HCEC 1CT (cell line): ENCODE measurements at places on chromosomes 12 and 14.

- peak; percentile 6 for DNase-seq
These were observed 27.0 kb upstream of the ESRRB start for GRCh38 chr14:76348898-76349297.

DNA sequence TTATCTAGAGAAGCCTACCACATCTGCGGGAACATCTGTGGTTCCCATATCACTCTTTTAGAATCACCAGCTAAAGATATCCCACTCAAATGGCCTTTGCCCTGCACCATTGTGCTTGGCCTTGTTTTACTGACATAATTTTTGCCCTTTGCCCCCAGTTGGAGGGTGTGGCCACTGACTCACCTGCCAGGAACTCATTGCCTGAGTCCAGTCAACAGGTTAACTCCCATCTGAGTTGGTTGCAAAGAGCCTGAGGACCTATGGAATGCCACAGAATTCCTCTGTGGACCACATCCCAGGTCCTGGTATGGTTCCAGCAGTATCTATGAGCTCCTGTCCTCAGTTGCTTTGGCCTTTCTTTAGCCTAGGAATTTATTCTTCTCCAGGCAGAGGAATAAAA lies 55.7 kb upstream of the PTGR2 start:
- DNase-seq = peak; percentile 53

- no peak for DNase-seq
These were observed 30.6 kb downstream of the TAOK3 start for GRCh38 chr12:118342090-118342489.

GRCh38 chr12:7915661-7916403 lies 20.2 kb downstream of the SLC2A3 start:
- no peak for DNase-seq

DNA sequence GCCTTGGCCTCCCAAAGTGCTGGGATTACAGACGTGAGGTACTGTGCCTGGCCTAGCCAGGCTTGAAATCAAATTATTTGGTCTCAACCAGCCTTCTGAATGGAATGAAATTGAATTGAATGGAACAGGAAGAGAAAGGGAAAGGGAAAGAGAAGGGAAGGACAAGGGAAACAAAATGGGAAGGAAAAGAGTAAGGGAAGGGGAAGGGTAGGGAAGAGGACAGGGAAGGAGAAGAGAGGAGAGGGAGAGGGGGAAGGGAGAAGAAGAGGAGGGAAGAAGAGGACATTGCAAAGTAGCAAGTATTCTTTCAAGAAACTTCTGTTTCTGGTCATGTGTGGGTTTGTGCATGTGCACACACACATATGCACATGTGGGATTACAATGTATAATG lies 97.8 kb downstream of the ITPR2 start:
- no peak for DNase-seq

DNA sequence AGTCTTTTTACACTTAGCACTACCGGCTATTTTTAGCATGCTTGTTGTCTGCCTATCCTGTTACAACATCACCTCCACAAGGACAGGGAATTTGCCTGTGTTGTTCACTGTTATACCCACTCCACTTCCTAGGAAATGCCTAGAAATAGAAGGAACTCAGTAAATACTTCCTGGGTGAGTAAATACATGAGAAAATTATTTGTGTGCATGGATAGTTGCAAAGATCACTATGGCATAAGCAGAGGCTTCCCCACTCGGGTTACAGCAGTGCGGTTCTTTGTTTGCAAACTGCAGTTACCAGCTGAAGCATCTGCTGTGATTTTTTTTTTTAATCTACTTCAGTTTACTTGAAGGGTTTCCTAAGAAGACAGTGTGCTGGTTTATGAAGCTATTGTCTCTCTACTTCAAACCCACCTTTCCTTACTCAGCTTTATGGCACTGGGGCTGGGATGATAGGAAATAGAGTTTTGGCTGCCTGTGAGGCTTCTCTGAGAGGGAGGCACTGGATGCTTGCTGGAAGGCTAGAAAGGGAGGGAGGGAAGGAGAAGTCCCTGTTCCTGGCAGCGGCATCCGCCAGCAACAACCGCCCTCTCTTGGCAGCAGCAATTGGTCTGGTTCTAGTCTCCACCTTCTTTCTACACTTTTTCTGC lies 29.0 kb downstream of the PDE6H start:
- peak; percentile 27 for DNase-seq

DNA sequence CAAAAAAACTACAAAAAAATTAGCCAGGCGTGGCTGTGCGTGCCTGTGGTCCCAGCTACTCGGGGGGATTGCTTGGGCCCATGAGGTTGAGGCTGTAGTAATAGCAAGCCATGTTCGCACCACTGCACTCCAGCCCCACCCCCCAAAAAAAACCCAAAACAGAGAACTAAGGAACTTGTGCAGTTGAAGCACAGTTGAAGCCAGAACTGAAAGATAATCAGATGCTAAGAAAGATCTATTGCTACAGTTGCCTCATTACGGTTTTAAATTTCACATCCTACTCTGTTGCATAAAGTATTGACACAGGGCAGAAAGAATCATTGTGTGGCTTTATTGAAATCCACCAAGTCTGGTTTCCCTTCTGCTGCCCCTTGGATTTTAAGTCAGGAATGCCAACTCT lies 3.8 kb downstream of the CS start:
- DNase-seq = no peak
